ENCODE measurements at places on chromosomes 4 and X. TPM values are rescaled to one million over a fixed set of nuclear protein-coding genes. Genes with fewer than 3 reads are reported as not detected.

The GPR34 gene
- 5.4 TPM for polyA plus RNA-seq

The IGSF1 gene
- 23.0 TPM for polyA plus RNA-seq

The MAGED4B gene
- polyA plus RNA-seq, result 75.4 TPM

The CTAG2 gene
- not detected for polyA plus RNA-seq

The PWWP3B gene
- 3.3 TPM for polyA plus RNA-seq

The BEND2 gene
- polyA plus RNA-seq, result 0.10 TPM

The HTRA3 gene
- 7.2 TPM for polyA plus RNA-seq

The ARHGAP36 gene
- polyA plus RNA-seq, result 0.15 TPM

The ACTRT1 gene
- polyA plus RNA-seq, result not detected

The DMRTC1 gene
- polyA plus RNA-seq, result not detected

The FGFRL1 gene
- polyA plus RNA-seq, result 33.1 TPM

The TSPAN7 gene
- polyA plus RNA-seq, result 37.9 TPM

The PPEF2 gene
- 0.58 TPM for polyA plus RNA-seq

The F8A1 gene
- polyA plus RNA-seq, result 26.1 TPM

Measured in left kidney (tissue), 8 donors.